Osteocyte (in vitro differentiated cells): ENCODE measurements at places on chromosomes 1 and 21. TPM values are rescaled to one million over a fixed set of nuclear protein-coding genes. Genes with fewer than 3 reads are reported as not detected.

- no peak for DNase-seq
Observed at GRCh38 chr1:87264976-87265375, 63.7 kb upstream of the LMO4 start.

DNA sequence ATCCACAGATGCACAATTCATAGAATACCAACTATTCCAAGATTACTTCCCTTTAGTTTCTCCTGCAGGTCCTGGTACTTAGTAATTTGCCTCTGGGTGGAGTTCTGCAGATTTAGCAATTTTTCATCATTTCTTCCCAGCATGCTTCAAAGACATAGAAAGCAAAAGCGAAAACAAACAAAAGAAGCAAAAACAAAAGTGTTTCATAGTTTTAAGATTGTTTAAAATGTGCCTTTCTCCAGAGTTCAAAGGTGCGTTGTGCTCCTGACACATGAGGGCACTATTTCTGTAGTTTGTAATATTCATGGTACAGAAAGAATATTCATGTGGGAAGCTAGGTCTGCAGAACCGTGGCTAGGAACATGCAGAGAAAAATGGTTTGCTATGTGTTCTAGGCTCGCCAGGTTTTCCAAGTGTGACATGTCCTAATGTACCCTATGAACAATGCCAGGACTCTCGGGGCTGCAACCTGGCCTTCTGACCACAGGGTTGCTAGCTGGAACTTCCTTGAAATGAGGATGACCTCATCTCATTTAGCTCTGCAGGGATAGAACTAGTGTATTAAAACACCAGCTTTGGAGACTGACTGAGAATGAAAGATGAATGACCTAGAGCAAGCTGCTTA, 30.0 kb upstream of the RCSD1 start:
- no peak for DNase-seq

Gene COL11A1
- 592 and 632 TPM in 2 replicates for total RNA-seq

GRCh38 chr1:96473791-96474434, 247.7 kb upstream of the PTBP2 start:
- no peak for DNase-seq

Gene LCE1D
- total RNA-seq = not detected in 2 replicates

DNA sequence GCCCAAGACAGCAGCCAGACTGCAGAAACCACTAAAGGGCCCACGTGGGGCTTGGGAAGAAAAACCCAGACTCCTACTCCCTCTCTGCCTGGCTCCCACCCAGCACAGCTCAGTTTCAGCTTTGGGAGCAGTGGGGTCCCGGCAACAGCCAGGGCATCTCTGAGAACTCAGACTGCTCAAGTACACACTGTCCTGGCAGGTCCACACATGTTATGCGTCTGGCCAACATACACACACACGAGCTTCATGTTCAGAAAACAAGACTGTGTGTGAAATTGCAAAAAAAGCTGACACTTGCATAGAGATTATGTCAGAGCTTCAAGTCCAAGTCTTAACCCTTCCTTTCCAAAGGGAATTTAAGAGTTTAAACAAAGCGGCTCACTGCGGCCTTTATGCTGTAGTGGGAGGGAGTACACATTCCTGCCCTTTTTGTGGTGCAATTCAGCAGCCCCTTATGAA, 136.6 kb upstream of the CD34 start:
- no peak for DNase-seq

Gene LEPR
- total RNA-seq = 12.2 and 14.2 TPM in 2 replicates

Gene SLC25A34
- 1.3 and 2.8 TPM in 2 replicates for total RNA-seq

Gene OR2M3
- not detected in 2 replicates for total RNA-seq

Gene TEDDM1
- total RNA-seq = not detected in 2 replicates

DNA sequence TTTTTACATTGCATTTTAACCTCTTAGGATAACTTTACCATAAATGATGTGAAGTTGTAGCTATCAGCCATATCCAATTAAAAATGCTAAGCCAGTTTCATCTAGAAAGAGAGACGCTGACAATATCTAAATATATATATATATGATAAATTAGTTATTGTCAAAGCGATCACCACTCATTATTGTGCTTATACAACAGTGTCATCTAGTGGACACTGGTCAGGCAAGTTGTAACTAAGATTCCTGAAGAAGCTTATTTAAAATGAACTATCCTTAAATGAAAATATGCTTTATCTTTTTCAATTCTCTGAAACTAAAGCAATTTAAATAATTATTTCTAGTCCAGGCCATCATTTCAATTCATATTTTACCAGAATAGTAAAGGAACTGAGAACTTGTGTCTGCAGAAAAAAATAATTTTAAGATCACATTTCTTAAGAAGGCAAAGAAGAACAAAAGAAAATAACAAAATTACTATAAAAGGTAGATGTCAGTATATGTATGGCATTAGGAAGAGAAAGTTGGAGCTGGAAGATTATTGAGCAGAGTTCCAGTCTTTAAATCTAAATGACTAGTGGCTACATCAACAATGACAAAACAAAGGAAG, 193.3 kb upstream of the SNX7 start:
- no peak for DNase-seq

Gene OR2T11
- not detected in 2 replicates for total RNA-seq

Gene RPE65
- total RNA-seq = not detected in 2 replicates

DNA sequence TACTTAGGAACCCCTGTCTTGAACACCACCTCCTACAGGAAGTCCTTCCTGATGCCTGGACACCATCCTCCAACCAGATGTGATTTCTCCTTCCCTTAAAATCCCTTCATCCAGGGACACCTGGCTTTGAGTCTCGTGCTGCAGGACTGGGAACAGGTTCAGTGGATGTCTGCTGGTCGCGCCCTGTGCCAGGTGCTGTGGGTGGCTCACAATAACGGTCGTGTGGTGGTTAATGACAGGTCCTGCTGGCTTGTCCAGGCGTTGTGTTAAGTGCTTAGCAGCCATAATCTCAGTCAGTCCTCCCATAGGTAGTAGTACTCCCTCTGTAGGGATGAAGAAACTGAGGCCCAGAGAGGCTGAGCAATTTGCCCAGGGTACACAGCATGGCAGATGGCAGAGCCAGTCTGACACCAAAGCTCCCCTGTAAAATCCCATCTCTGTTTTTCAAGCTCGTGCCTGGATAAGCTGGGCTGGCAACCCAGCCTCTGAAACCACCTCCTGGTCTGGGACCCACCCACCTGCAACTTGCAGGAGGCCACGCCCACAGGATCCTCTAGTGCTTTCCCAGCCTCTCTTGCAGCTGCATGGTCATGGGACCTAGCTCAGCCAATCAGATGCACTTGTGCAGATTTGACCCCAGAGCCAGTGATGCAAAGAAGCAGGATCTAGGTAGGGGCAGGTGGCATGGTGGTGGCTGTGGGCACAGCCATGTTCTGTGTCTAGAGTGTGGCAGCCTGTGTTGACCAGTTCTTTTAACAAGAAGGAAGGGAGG, 106.0 kb upstream of the IFFO2 start:
- no peak for DNase-seq

- no peak for DNase-seq
Observed at GRCh38 chr1:117362986-117363385, 4.3 kb upstream of the MAN1A2 start.

DNA sequence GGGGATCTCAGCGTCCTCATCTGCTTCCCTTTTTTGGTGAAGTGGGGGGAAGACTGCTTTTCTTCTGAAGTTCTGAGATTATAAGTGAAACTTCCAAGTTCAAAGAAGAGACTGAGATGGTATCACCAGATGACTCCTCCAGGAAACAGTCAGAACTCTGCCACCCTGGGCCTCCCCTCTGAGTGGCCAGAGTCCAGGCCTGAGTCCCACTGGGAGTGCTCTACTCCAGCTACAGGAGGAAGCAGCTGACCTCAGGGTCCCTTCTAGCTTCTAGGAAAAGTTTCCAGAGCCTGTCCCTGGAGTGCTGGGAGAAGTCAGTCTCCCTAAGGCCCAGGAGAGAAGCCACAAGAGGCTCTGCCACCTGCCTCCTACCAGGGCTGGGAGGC, 104.7 kb downstream of the CASZ1 start:
- DNase-seq = no peak

Gene CELA3B
- total RNA-seq = not detected in 2 replicates
